ENCODE measurements at places on chromosomes 5 and 9.

DNA sequence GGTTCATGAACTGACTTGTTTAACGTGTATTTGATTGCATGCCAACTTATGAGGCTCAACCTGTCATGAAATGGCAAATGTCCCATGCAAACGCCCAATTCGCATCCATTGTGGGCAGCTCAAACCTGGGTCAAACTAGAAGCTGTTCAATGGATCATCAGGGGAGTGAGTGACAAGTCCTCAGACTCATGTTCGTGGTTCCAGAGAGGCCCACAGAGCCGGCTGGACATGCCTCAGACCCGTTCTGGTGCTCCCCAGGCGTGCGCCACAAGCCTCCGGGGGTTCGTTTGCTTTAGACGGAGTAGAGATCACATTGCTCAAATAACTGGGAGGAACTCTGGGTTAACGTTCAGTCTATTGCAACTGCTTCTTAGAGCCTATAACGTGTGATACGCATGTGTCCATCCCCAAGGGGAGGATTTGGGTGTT lies 15.0 kb downstream of the GFI1B start:
- no peak for DNase-seq

- no peak for DNase-seq
These were observed 564 bp downstream of the SLC25A25 start for GRCh38 chr9:128068386-128069205.

DNA sequence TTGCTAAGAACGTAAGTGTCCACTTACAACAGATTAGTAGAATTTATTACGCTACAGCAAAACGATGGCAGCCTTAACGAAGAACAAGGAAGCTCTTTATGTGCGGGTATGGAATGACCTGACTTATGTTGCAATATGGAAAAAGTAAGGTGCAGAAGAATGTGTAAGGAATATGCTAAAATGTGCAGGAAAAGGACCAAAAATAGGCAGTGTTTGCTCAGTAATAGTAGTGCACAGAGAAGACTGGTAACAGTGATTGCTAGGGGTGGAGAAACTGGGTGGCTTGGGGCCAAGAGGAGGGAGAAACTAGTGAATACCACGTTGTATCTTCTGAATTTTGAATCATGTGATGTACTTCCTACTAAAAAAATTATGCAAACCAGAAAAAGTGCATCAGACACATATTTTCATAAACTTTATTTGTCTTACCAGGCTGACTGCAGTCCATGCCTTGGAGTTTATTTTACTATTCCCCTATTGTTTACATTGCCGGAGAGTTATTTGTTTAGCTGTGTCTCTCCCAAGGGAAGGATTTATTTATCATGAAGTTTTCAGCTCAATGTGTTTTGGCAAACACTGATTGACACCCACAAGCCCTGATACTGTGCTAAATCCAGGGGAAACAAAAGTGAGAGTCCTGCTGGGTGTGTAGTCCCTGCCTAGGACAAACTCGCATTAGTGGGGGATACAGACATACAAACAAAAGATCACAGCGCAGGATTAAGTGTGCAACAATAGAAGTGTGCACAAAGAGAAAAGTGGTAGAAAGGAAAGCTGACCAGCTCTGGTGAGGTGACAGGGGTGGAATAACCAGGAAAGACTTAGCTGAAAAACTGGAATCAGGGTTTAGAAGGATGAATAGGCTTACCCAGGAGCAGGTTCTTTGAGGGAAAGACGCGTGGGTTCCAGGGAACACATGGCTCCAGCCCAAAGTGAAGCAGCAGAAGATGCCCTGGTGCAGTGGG lies 34.0 kb upstream of the ZNF484 start:
- no peak for DNase-seq

DNA sequence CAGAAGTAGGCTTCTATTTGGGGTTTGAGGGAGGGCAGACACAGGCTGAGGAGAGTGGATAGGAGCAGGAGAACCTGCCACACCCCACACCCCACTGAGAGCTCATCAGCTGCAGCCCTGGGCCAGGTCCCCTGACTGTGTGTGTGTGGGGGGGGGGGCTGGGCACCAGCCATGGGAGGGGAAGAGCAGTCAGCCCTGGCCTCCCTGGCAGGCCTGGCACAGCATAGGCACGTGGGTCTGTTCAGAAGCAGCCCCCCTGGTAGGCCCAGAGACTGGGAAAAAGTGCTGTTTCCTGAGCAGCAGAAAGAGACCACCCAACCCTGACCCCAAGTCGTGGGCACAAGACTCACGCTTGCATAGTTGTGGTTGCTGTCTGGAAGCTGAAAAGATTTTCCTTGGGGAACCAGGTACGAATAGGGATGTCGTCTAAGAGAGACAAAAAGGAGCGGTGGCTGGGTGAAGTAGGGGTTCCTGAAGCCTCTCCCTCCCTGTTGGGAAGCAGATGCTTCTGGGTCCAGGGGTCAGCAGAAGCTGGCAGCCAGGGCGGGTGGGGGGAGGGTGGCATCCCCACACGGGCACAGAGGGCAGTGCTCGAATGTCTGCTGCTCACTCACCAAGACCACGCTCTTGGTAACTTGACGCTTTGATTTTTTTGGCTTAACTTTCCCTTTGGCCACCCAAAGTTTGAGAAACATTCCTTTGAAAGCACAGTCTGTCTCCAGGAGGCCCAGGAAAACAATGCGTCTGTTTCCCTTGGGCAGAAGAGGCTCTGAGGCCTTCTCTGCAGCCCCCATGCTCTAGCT lies 2.9 kb downstream of the NSMF start:
- DNase-seq = no peak

DNA sequence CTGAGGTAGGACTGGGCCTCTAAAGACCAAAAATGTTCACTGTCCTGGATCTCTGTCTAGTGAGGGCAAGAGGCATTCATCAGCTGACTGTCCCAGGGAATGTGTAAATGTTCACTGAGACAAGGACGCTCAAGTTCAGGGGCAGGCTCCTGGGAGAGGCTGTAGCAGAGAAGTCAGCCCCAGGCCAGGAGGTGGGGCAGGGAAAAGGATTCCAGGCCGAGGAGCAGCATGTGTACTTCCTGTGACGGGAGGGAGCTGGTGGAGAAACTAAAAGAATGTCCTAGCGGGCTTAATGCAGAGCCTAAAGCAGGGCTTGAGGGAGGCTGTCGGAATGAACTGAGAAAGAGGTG lies 205.8 kb downstream of the GABBR2 start:
- no peak for DNase-seq

DNA sequence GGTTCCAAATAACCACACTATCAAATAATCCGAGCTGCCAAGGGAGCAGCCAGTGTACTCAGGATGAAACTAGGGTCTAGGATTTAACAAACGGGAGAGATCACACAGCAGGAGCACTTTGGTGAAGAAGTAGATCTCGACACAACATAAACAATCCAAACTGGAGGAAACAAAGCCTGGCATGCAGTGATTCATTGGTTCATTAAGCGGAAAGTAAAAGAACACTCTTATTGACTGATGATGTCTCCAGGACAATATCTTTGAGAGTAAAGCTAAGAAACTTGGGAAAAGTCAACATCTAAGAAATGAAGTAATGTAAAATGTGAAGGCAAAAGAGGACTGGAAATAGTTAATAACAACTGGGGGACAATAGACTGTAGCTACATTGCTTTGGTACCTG lies 1478.3 kb upstream of the CDH9 start:
- no peak for DNase-seq

DNA sequence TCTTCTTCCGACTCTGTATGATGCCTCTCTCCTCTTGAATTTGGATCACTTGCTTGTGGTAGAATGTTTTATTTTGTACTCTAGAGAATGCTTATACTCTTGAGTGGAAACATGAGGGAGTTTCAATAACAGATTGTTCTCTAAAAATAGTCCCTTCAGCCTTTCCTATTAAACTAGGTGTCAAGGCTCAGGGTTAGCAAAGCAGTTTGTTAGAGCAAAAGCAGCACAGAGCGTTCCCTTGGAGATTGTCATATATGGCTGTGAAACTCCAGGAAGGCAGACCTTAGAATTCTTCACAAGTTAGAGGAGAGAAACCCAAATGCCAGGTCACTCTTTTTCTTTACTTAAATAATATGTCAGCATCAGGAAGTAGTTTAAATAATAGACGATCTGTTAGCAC lies 33.0 kb downstream of the MAMDC2 start:
- DNase-seq = no peak

DNA sequence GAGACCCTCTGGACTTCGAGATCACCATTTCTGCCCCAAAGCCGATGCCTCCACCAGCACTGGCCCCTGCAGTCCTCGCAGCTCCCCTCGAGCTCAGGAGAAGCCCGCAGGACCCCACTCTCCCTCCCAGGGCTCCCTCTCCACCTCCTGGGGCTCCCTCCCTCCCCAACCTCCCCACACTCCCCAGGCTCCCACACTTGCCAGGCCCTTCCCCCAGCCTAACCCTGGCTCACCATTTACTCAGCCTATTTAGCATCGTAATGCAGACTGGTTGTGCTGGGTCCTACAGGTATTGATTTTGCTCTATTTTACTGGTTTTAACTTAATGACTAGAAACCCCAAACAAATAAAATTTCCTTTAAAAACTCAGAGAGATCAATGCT lies 23.7 kb upstream of the TMEM250 start:
- DNase-seq = no peak

DNA sequence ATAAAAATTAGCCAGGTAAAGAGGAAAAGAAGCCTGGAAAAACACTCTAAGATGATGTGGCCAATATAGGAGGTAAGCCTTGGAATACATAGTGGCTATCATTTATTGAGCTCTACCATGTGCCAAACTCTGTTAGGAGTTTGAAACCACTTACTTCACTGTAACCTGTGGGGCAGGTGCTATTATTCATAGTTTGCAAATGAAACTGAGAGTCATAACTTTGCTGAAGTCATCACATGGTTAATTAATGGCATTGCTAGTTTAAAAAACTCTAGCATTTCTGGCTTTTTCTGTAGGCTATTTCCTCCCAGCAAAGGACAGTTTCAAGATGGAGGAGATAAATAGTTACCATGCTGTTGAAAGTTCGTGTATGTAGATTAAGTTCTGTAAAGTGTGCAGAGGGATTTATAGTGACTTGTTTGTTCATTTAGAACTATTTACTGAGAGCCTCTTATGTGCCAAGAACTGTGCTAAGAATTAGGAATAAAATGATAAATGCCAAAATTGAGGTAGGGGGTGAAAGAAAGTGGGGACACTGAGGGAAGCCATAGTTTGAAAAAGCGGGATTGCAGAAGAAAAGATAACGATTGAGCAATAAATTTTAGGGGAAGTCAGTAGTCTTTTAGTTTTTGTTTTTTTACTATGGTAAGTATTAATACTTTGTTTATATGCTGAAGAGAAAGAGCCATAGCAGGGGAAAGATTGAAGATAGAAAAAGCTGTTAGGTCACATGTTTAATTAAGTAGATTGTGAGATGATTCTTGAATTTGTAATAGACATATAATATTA lies 57.2 kb downstream of the WDR70 start:
- DNase-seq = no peak

- no peak for DNase-seq
These were observed 28.1 kb upstream of the UGCG start for GRCh38 chr9:111868475-111868874.

DNA sequence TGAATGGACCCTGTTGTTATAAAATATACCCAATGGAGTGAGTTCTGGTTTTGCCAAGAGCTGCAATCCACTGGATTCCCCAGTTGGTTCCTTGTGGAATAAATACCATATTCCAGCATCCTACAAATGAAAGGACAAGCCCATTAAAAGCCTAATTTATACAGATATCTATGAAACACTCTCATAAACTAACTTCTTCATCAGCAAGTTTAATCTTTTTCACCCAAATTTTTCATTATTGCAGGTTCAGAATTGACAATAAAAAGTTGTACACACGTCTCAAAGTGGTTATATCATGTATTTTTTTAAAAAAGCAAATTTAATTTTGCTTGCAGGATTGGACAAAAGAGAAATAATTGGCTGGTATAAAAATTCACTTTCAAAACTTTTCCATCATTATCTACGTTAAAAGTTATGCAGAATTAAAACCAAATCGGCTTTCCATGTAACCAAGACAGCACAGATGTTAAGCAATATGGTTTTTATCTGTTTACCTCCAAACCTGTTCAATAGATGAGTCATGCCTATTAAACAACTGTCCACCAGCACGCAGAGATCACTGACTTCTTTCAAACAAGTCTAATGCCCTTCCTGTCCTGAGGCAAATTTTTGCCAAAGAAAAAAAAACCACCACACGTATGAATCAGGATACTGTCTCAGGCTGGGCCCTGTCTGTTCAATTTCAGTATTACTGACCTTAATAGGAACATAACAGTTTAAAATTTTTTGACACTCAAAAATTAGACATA lies 42.5 kb downstream of the CEMIP2 start:
- no peak for DNase-seq

DNA sequence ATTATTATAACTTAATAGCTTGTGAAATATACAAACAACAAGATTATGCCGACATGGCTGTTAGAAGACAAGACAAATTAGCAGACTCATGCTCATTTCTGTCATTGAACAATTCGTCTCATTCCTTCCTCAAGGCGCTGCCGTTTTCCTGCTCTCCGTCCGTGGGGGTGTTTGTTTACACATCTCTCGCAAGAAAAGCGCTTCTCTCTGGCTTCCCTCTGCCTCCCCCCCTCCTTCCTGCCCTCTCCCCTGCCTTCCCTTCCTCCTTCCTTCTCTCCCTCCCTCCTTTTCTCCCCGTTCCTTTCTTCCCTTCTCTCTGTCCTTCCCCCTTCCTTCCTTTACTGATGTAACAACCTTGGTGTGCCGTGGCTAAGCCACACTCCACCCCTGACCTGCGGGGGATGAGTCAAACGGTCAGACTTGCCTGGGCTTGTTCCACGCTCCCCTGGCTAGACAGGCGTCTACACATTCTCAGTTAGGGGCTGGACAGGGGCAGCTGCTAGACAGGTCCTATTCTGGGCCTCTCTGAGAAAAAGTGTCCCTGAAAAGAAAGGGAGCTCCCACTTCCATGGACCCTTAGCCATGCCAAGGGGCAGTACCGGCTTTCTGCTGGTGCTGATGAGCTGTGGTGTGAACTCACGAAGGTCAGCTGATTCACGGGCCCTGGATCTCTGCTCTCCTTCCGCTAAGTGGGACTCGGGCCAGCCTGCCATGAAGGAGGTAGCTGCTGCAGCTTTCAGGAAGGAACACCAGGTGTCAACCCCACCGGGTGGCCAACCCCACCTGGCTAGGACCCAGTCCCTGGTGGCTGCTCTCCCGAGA lies 32.0 kb upstream of the SPTLC1 start:
- DNase-seq = no peak

- no peak for DNase-seq
These were observed 401.9 kb upstream of the PDE4D start for GRCh38 chr5:60295423-60295822.

GRCh38 chr5:102681403-102681983 lies 73.6 kb upstream of the PAM start:
- DNase-seq = peak; percentile 36

DNA sequence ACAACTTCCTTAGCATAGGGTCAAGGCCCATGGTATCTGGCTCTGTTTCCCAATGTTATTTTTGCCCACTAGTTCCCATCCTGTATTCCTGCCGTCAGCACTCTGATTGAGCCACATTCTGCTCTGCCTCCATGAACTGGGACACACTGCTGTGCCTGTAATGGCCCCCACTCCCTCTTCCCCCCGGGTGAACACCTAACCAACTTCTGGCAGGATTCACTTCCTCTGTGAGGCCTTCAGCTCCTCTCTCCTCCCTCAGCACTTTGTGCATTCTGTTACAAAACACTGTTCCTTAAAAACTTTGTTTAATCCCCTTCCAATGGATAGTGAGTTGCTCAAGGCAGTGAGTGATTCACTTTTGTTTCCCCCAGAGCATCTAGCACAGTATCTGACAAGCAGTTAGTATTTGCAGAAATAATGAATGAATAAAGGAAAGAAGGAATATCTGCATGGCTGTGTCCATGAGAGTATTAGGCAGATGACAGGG lies 183.6 kb downstream of the EFNA5 start:
- no peak for DNase-seq

Data from stimulated activated CD4-positive, alpha-beta T cell treated with anti-CD3 and anti-CD28 coated beads, Interleukin-12 subunit alpha, Interleukin-12 subunit beta, amount 100 ng/mL, for 24 hours (primary cell).